Endothelial cell of umbilical vein (primary cell): ENCODE measurements at places on chromosomes 7 and 10. TPM values are rescaled to one million over a fixed set of nuclear protein-coding genes. Genes with fewer than 3 reads are reported as not detected.

The CALY gene
- not detected in 2 replicates for total RNA-seq

The MRPS24 gene
- total RNA-seq: 105 and 110 TPM in 2 replicates

The NPSR1 gene
- not detected in 2 replicates for total RNA-seq

The UPK3BL1 gene
- total RNA-seq: 14.1 and 34.4 TPM in 2 replicates

The RELN gene
- 0.15 and 1.4 TPM in 2 replicates for total RNA-seq

The CALML3 gene
- total RNA-seq: not detected in 2 replicates

The C7orf33 gene
- total RNA-seq: not detected in 2 replicates

The SPDYE11 gene
- not detected in 2 replicates for total RNA-seq

The NEBL gene
- 0.66 and 0.83 TPM in 2 replicates for total RNA-seq

The PTPN20 gene
- total RNA-seq: 0.27 and 0.39 TPM in 2 replicates

The SLC26A3 gene
- not detected in 2 replicates for total RNA-seq

The ZNF503 gene
- 2.2 and 2.7 TPM in 2 replicates for total RNA-seq

The ELFN1 gene
- 0.85 and 1.0 TPM in 2 replicates for total RNA-seq
